Sigmoid colon (tissue), 7 donors: ENCODE measurements at places on chromosomes 5 and 9. TPM values are rescaled to one million over a fixed set of nuclear protein-coding genes. Genes with fewer than 3 reads are reported as not detected.
A peak's percentile ranks its signal among the peaks of the same experiment; 100 is the strongest.

DNA sequence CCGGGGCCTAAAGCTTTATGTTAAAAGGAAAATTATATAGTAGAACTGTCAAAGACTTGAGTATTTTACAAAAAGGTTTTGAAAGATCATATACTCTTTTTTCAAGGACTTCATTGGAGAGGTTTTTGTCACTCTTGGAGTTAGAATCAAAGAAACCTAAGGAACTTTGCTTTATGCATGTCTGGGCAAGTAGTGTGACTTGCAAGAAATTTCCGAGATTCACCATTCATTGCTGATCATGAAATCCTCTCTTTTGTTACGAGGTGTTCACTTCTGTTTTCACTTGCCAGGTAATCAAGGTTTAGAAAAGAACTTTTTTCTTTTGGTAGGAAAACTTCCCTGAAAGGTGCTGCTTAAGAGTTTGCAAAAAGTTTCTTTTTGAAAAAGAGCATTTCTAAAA, 64.8 kb downstream of the NUP214 start:
- no peak for DNase-seq

DNA sequence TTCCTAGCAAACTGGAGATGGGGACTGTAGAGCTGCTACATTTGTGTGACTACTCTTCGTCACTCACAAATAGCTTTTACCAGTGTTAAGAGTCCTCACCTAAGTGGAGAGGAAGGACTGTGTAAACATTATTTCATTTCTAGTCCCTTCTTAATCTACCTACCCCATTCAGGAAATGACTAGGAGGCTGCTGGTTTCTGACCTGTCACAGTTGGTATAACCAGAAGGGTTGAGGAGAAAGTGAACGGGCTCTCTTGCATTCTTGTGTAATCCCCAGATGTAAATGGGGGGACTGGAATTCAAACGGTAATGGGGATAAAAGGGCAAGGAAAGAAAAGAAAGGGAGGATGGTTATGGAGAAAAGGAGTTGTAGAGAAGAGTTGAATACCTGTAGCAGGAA, 35.4 kb upstream of the BNIP1 start:
- no peak for DNase-seq

DNA sequence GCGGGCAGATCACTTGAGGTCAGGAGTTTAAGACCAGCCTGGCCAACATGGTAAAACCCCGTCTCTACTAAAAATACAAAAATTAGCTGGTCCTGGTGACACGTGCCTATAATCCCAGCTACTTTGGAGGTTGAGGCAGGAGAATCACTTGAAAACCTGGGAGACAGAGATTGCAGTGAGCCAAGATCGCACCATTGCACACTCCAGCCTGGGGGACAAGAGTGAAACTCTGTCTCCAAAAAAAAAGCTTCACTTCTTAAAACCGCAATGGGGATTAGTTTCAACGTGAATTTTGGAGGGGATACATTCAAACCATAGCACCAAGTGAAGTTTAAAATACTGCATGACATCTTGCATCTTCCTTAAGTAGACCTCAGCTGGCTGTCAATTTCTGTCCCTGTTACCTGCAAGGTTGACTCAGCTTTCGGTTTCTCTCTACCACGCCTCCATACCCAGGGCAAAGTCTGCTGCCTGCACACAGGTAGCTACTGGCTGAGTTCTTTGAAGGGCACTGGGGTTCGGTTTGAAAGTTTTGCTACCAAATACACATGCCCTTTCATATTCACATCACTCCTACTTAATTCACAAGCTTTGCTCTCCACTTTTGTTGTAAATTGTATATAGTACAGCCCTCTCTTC, 69.3 kb downstream of the KIAA1958 start:
- DNase-seq = no peak

DNA sequence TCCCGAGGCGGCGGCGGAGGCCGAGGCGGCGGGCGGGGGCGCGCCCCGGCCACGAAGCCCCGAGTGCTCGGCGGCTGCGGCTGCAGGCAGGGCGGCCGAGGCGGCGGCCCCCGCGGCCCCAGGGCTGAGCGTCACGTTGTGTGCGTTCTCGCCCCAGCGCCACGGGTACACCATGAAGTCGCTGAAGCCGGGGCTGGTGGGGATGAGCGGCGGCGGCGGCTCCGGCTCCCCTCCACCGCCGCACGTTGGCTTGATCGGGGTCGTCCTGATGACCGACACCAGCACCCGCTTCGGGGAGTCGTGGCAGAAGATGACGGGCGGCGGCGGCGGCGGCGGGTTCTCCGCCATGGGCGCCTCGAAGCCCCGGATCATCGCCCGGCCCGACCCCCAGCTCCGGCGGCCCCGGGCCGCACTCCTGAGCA, 498 bp downstream of the ZNF367 start:
- peak; percentile 71 for DNase-seq

The ADAMTS12 gene
- total RNA-seq = 4.4 TPM

DNA sequence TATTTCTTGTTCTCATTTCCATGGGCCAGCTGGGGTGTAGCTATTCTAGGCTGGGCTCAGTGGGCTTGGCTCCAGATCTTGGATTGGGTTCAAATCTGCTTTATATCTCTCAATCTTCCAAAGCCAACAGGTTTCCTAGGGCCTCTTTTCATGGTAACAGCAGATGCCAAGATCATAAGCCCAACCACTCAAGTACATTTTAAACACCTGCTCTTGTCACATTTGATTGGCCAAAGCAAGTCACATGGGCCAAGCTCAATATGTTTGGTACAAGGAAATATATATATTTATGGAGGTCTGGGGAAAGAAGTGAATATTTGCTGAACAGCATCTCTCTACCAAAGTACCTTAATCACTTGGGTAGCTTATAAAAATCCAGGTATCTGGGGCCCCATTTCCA, 49.5 kb downstream of the MRRF start:
- DNase-seq = no peak

GRCh38 chr9:21995006-21995665, 545 bp downstream of the CDKN2B-AS1 start:
- peak; percentile 85 for DNase-seq

The ARL15 gene
- 13.6 TPM for total RNA-seq

DNA sequence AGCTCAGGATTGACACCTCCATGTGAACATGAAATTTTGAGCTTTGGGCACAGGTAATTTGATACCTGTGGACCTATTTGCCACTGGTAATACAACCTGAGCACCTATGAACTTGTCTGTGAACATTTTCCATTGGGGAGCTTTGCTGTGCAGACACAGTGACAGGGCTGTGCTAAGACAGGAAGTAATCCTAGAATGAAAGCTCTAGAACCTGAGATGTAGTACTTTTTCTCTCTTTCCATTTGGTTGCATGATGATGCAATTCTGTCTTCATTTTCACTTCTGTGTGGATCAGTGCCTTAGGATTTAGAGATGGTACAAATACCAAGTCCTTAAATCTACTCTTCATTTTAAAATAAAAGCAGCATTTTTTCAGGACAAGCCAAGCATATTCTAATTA, 216.9 kb downstream of the NR3C1 start:
- DNase-seq = no peak

GRCh38 chr9:105258225-105258737, 13.8 kb downstream of the SLC44A1 start:
- DNase-seq = no peak

DNA sequence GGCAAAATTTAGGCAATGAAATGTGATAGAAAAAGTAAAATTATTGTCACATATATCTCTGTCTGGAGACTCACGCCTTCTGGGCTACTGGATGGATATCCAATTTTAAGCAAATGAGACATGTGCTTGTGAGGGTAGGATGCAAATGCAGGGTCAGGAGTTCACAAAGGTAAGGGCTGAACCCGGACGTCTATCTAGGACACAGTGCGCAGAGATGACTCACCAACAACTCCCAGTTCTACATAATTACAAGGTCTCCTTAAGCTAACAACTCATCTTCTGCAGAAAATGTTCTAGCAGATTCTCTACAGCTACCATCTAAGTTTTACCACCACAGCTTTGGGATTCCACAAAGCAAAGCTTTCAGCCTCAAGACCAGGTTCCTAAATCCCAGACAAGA, 160.5 kb downstream of the ENTREP1 start:
- DNase-seq = no peak

GRCh38 chr5:57416278-57416994, 66.2 kb downstream of the ACTBL2 start:
- DNase-seq = no peak

DNA sequence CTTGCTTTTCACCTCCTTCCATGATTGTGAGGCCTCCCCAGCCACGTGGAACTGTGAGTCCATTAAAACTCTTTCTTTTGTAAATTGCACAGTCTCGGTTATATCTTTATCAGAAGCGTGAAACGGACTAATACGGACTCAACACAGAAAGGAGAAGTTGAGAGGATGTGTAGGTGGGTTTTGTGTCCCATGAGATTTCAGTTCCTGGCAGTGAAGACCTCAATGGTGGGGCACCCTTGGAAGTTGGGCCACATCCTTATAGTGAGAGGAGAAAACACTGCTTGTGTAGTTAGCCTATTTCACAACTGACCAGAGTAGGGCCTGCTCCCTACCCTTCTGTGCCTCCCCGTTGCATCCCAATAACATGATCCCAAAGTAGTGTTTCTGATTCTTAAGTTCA, 98.9 kb upstream of the TNC start:
- DNase-seq = no peak

The IFNA2 gene
- 0.33 TPM for total RNA-seq

The OMD gene
- 16.3 TPM for total RNA-seq

The IRX1 gene
- total RNA-seq = not detected

- no peak for DNase-seq
Observed at GRCh38 chr9:74770508-74771261, 117.0 kb downstream of the TRPM6 start.

The DND1 gene
- total RNA-seq = not detected

GRCh38 chr5:161411156-161411555, 135.4 kb downstream of the GABRB2 start:
- no peak for DNase-seq

- no peak for DNase-seq
Observed at GRCh38 chr5:54040018-54040417, 270.4 kb downstream of the ARL15 start.

- DNase-seq = no peak
Observed at GRCh38 chr5:57529864-57530263, 47.3 kb upstream of the ACTBL2 start.

The TXNDC8 gene
- not detected for total RNA-seq

The MORN5 gene
- total RNA-seq = 34.1 TPM

DNA sequence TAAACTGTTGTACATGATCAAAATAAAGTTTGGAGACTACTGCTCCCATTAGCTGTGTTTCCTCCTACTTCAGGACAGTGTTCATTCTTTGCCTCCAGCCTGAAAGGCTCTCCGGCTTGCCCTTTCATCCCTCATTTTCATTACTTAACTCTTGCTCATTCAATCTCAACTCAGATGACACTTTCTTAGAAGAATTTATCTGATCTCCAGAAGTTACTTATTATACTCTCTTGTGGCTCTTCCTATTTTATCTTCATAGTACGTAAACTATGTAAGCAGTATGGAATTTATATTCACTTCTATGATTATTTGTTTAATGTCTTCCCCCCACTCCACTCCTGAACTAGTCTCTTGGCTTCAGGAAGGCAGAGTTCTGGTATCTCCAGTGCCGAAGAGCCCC, 1737.9 kb upstream of the C9orf72 start:
- DNase-seq = no peak

The RNF183 gene
- not detected for total RNA-seq

DNA sequence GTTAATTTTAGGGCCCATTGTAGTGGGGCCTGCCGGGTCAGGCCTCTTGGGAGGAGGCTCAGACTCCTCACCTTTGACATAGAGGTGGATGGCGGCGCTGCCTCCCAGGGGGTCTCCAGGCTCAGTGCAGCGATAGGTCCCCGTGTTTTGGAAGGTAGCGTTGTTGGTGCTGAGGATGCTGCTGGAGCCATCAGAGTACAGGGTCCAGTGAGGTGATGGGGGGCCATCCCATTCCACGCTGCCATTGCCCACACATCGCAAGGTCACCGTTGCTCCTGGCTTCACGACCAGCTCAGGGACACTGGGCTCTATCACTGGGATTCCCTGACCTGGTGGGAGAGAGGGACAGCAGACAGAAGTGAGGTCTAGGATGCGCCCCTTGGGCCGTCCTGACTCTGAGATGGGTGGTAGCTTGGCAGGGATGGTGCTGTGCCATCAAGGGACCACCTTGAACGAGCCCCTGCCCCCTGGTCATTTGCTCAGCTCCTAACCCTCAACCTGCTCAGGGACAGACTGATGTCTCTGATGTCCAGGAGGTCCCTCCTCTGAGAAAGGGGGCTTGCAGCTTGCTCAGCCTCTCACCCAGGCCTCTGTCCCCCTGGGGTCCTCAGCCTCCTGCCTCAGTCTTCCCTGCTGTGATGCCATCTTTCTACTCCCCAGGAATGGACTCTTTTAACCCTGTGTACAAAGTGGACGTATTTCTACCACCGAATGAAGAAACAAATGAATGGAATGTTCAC, 5.5 kb downstream of the CSF1R start:
- DNase-seq = no peak

DNA sequence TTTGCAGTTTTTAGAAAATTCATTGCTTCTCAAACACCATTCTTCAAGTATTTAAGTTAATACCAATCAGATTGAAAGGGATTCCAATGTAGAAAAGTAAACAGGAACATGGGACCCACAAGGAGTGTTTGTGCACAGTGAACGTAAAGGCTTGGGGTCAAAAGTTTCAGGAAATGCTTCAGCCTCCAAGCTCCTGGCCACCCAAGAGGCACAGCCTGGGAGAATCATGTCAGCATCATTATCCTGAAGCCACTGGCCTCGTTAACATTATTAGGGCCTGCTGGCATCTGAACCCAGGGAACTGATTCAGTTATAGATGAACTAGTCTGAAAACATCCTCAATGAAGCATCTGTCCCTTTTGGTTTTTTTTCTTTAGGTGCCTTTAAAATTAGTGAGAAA, 122.9 kb downstream of the NXNL2 start:
- no peak for DNase-seq

DNA sequence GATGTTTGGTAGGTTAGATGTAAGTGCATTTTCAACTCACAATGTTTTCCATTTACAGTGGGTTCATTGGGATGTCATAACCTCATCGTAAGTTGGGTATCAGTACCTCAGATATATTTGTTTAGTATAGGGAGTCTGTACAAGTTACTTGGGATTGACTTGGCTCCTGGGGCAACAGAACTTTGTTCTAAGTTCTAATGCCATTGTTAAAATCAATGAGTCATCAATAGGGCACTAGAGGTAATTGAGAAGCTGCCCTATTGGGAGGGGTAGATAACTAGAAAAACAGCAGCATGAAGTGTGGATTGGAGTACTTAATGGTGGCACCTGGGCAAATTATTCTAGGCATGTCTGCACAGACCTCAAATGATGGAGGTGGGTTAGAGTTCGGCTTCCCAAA, 272.8 kb downstream of the DOCK8 start:
- no peak for DNase-seq
